A172 (cell line): ENCODE measurements at places on chromosomes 2 and 18.

- DNase-seq = peak; percentile 55
Observed at GRCh38 chr2:120778244-120778643, 42.6 kb downstream of the GLI2 start.

GRCh38 chr2:175557810-175558377, 376.4 kb upstream of the ATP5MC3 start:
- DNase-seq = no peak

GRCh38 chr2:151817929-151818328, 10.3 kb downstream of the ARL5A start:
- no peak for DNase-seq

DNA sequence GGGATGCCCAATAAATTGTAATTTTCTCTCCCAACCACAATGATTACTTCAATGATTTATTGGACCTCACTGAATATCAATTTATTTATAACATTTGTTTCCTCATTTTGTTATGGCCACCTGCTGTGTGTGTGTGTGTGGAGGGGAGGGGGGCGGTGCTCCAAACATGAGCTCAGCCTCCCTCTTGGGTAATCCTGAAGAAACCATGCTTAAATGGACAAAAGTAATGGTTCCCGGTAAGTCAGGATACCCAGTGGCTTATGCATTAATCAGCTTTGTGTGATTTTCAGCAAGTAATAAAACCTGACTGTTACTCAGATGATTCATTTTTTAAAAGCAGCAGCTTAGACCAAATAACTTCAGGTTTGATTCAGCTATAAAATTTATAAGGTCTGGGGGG, 495.1 kb upstream of the MEX3C start:
- DNase-seq = no peak

DNA sequence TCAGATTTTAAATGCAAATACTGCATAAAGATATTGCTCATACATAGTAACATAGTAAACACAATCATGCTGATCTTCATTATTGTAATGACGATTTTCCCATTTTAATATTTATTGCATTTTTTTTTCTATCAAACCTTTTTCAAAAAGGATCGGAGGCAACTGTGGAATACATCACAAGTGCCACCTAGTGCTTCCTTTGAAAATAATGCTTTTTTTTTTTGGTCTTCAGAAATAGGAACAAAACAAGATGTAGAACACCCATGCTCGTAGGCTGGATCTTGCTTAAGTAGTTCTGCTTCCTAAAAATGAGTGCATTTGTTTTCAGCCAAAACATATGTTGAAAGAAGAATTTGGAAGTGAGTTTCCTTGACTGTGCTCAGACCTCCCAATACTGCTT, 35.7 kb upstream of the GPR155 start:
- DNase-seq = peak; percentile 10
